Activated T-cell treated with anti-CD3 and anti-CD28 coated beads, Interleukin-2, amount 50 U/mL, for 72 hours (primary cell): ENCODE measurements at places on chromosomes 16 and 17. TPM values are rescaled to one million over a fixed set of nuclear protein-coding genes. Genes with fewer than 3 reads are reported as not detected.
A peak's percentile ranks its signal among the peaks of the same experiment; 100 is the strongest.

Gene ZACN
- 9.1 TPM for total RNA-seq

- H3K4me1 ChIP-seq, result peaks cover 33% of the 10 kb centered on the region
- no peak overlapping the region for H3K27ac ChIP-seq
- H3K27me3 ChIP-seq, result peaks cover 73% of the 10 kb centered on the region
Observed at GRCh38 chr17:62720126-62720850, 87.8 kb downstream of the MARCHF10 start.

DNA sequence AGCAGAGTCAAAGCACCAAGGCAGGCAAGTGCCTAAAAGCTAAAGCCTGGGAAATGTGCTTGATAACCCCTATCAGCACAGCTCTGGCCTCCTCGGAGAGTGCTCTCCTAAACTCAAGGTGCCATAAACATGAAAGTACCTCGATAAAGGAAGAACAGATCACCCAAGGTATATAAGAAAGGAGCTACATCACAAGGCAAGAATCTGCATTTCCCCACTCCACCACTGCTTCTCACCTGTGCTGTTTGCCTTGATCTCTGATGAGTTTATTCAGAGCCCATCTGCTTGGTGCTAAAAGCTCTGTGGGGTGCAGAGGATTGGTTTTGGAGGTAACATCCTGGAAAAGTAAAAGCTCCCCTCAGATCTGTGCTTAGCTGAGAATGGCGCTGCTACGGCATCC is 449.5 kb upstream of the CDH5 start:
- no peak for DNase-seq
- no peaks in the 10 kb centered on the region for H3K36me3 ChIP-seq
- H3K4me1 ChIP-seq, result no peaks in the 10 kb centered on the region

DNA sequence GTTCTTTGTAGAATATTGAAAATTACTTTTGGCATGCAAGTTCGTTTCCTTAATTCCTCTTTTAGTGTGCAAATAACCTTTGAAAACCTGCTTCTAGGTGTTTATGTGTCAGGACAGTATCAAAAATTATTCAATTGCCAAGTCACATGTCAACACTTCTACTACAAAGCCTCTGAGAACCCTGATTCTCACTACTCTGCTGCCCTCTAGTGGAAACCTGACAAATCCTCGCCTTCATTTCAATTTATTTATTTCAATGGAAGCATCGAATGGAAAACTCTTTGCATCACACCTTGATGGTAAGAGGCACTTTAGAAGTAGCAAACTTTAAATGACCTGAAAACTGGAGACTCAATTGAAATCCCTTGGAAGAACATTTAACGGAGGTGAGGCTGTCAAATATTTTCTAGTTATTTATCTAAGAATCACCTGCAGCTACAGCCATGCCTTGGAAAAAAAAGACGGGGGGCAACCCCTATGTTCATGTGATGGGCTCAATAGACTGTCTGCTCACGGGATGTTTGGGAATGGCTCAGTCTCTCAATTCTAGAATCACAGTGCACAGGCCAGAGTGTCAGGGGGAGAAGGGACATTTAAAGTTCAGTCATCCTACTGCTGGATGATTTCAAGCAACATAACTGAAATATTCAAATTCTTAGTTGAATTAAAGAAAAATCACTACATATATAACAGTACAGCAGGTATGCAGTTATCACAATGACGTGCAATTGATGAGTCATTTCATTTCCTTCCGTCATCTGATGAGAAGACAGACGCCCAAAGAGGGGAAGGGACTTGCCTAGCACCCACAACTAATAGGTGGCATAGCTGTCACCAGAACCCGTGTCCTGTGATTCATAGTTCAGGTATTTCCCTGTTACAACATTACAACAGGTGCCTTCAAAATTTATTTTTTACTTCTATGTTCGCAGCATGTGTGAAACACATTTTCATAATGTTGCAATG is 563.9 kb downstream of the TOX3 start:
- no peaks in the 10 kb centered on the region for H3K36me3 ChIP-seq
- no peak overlapping the region for H3K27ac ChIP-seq
- no peaks in the 10 kb centered on the region for H3K27me3 ChIP-seq
- peak; percentile 10 for DNase-seq
- no peak overlapping the region for H3K4me3 ChIP-seq

DNA sequence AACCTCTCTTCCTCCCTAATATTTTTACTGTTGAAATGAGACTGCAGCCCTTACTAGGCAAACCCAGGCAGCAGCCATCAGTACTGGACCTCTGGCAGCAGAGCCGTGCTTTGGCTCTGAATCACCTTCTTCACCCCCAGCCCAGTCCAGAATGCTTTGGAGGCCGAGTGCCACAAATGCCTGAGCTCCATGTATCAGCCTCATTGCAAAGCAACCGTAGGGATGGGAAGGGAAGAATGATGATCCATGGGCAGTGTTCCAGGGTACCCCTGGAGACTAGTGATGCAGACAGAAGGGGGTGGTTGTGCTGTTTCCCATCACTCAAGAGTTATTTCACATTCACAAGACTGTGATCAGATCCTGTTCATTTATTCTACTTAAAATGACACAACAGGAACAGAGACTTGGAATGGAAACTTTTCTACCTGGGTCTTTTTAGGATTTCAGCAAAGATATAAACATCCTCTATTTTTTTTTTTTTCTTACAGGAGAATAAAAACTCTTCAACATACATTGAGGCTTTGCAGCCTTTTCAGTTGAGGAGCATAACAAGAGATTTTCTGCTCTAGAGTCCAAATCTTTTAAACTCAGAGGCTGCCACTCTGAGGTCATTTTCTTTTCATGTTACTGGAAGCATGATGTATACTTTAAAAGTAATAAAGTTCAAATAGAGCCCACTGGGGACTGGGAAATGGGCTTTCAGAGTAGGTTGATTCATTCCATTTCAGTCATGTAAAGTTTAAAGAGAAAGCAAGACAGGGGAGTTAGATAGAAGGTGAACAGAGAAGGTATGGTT is 138.3 kb downstream of the KCNJ2 start:
- H3K27ac ChIP-seq, result no peak overlapping the region
- H3K4me1 ChIP-seq, result no peaks in the 10 kb centered on the region
- DNase-seq, result no peak
- peaks cover 5% of the 10 kb centered on the region for H3K27me3 ChIP-seq
- no peaks in the 10 kb centered on the region for H3K36me3 ChIP-seq
- no peak overlapping the region for H3K4me3 ChIP-seq
